Activated naive CD4-positive, alpha-beta T cell (primary cell): ENCODE measurements at places on chromosomes 6 and 20.

GRCh38 chr20:32130965-32131364 is 21.5 kb downstream of the TM9SF4 start:
- DNase-seq = no peak

DNA sequence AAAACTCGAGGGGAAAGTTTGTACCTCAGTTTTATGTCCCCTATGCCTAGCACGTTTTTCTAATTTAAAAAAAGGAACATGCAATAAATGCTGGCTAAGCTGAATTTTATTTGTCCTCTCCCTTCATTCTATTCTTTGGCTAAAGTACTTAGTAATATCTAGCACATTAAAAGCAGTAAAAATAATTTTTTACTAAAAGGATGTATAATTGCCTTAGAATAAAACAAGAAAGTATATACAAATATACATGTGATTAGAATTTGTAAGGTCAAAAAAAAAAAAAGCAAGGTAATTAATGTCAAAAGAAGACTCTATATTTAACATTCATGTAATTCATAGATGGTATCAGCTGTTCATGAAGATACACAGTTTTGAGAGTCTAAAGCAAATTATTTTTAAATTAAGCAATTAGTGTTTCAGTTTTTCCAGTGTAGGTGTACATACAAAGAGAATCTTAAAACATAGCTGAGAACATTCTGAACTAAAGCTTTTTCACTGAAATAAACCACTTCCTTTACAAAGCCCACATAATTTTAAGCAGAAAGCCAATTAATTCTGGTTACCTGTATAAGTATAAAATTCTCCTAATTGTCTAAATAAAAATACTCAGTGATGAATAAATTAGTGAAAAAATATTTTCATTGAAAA is 32.4 kb downstream of the HBS1L start:
- DNase-seq = no peak

DNA sequence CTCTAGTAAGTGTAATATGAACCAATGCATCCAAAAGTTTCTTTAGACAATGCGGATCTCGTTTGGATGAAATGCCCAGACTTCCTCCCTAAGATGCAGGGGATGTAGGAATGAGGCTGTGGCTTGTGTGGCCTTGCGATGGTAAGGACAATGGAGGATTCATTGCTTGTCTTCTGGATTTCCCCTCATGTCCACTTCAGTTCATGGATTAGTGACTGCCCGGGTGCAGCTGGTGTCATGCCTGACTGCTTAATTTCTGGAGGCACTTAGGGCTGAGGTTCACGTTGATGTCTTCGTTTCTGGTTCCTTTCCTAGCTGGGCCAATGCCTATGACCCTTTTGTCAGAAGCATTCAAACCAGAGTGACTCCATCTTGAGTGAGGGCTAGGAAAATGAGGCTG is 93.8 kb downstream of the SCP2D1 start:
- DNase-seq = no peak

GRCh38 chr20:8368670-8369069 is 236.6 kb downstream of the PLCB1 start:
- DNase-seq = no peak

- DNase-seq = no peak
These were observed 593.3 kb upstream of the HS3ST5 start for GRCh38 chr6:114936080-114936479.

GRCh38 chr6:20474874-20475542 is 59.2 kb upstream of the CDKAL1 start:
- DNase-seq = no peak

DNA sequence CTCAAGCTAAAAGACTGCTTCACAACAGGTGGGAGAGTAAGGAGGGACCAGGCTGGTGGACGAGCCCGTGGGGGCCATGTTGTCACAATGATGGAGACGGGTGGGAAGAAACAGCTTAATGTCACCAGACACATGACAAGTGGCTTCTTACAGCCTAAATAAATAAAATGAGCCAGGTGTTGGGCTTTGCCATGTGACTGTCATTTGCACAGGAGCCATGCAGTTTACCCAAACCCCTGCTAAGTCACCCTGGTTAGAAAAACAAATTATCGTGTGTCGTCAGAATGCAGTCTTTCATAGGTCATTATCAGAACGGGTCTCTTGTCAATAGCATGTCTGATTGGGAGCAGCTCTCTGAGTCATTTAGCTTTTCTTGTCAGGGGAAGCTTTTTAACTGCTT is 18.5 kb downstream of the BTBD3 start:
- DNase-seq = no peak

DNA sequence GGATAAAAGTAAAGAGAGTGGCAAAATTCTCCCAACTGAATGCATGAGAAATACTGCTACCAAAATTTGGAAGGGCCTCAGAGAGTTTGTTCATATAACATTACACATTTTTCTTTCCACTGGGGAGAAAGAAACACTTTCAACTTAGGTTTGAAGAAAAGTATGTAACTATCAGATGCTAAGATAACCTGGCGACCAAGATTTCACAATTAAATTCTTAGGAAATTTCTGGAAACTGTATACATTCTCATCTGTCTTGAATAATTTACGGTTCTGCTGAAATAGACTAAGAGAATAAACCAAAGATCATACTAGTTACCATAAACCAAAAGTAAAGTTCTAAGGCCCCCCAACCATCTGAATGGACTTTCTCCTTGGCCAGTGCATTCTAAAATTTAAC is 413.0 kb upstream of the RUNX2 start:
- DNase-seq = no peak

- DNase-seq = no peak
These were observed 395.7 kb downstream of the ZFAND3 start for GRCh38 chr6:38215225-38215624.

- no peak for DNase-seq
These were observed 142.0 kb downstream of the RNASET2 start for GRCh38 chr6:166814390-166814789.

DNA sequence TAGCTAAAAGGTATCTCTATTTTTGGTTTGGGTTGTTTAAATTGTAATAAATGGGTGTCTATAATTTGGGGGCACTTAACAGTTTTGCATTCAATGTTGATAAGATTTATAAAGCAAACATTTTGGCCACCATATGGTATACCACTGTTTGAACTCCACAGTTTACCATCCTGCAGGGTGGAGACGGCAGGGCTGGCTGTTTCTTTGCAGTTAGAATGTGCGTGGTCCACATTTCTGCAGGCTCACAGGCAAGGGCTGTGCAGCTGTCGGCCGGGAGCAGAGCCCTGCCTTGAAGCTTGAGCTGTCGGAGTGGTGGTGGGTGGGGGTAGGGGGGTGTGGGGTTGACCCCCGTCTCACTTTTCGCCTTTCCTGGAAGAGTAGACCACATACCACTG is 135.9 kb downstream of the CDH4 start:
- no peak for DNase-seq

GRCh38 chr20:35774391-35774790 is 2.6 kb downstream of the PHF20 start:
- no peak for DNase-seq

- DNase-seq = peak; percentile 6
These were observed 11.9 kb downstream of the SLX4IP start for GRCh38 chr20:10447028-10447427.

- no peak for DNase-seq
These were observed 75.6 kb downstream of the PRND start for GRCh38 chr20:4797275-4797674.

DNA sequence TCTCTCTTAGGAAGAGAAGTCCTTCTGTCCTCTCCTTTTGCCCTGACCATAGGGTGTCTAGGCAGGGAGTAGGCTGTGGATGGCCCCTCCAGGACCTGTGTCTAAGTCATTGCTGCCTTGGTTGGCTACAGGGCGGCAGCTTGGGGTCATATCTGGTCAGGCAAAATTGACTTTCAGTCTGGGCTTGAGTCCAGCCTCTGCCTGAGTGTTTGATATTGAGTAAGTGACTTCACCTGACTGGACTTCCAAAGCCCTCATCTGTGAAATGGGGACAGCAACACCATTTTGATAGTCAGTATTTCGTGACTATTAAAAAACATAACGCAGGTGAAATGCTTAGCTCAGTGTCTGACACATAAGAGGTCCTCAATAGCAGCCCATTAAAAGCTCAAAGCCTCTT is 4.6 kb downstream of the TGM3 start:
- no peak for DNase-seq

DNA sequence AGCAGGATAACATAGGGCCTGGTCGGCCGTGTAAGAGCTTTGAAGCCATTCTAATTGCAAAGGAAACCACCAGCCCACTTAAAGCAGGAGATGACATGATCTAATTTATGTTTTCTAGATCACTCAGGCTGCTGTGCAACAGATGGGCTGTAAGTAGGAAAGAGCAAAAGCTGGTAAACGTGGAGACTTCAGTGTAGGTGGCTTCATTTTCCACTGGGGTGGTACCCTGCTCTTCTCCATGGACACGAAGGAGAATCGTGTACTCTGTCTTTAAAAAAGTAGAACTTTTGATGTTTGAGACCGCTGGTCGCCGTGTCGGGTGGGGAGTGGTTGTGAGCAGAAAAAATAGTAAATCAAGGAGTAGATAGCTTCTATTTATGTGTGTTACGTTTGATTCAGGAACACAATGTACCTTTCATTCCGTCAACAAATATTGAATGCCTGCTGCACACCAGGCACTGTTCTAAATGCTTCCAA is 6.4 kb downstream of the CASS4 start:
- DNase-seq = no peak

DNA sequence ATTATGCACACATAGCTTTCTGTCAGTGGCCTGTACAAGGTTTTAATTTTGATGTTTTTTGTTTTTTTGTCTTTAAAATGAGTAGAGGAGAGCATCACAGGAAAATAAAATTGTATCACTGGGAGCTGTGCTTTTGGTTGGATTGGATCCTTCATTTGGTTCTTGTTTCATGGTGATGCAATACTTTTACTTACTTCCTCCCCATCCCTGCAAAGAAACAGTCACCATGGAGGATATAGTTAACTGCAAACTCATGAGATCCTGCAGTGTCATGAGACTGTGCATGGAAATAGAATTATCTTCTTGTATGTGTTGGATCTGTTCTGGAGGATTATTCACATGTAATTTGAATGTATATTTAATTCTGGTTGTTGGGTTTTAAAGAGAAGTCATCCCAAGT is 122.3 kb downstream of the JARID2 start:
- DNase-seq = no peak

DNA sequence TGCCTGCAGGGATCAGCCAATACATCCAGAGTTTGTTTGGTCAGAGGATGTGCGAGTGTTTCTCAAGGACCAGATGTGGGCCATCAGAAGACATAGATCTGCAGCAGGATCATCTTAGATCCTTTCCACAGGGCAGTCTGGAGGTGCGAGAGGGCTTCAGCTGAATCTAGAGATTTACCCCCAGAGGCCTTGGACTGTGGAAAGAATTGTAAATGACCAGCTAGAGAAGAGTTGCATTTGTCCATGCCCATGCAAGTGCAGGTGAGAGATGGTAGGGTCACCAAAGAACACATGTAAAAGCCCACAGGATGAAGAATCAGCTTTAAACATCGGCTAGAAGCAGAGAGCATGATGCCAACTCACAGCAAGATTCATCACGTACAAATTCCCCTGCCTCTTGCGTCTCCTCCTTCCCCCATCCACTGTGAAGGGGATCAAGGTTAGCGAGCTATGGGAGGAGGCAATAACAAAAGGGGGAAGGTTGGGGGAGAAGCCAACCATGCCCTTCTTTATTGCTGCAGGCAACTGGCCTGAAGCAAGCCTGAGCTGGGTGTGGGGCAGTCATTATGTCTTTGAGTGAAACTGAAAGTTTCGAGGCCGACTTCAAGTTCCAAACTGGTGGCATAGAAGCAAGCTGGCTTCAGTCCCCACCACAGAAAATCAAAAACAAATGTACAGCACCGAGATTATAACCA is 83.5 kb downstream of the SCML4 start:
- no peak for DNase-seq

DNA sequence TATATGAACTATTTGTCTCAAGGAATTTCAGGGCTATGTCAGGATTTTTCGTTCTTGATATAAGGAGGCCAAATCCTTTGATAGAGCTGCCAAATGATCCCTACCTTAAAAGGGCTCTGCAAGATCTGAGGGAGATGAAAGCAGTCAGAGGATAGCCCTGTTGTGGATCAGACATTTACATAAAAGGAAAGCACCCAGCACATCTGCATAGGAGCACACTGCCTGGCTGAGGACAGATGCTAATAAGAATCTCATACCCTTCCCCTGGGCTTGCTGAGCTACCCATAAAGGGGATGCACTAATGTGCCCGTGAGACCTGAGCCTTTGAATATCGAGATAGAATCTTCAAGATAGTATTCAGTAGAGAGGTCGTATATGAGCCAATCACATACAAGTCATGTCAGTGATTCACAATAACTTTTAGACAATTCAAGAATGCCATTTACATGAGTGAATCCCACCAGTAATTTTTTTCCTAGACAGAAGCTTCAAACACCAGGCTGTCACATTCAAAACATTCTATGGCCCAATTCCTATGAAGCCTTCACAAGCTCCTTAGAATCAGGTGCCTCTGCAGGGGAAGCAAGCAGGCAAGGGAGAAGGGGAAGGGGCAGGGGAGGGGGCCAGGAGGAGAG is 71.1 kb downstream of the STMND1 start:
- no peak for DNase-seq

DNA sequence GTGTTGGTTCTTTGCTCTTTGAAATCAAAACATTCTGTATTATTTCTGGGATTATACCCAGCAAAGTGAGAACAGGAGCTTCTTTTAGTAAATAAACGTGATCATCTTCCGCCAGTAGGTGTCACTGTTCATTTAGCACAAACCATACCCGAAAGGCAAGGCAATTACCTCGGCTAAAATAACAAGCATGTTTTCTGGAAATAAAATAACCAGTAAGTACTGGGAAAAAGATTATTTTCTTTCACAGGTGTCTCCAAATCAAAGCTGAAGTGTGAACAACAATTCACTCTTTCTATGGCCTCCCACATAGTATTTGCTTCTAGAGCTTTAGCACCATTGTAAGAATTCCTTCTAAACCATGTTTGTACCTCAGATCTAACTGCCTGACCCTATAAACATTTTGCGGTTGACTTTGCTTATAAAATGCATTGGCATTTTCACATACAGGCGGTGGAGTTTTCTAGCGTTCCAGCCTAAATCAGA is 144.6 kb upstream of the AGPAT4 start:
- no peak for DNase-seq

GRCh38 chr6:13474787-13475186 is 12.6 kb downstream of the GFOD1 start:
- DNase-seq = no peak

DNA sequence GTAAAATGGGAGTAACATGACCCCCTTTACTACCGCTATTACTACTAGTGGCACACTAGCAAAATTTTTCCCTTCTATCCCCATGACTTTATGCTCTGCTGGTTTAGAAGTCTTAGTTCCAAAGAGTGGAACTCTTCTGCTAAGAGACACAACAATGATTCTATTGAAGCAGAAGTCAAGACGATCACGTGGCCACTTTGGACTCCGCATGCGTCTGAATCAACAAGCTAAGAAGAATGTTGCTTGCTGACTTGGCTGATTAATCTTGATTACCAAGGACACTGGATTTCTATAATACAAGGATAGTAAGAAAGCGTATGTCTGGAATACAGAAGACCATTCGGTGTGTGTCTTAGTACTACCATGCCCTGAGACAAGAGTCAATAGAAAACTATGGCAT is 244.7 kb upstream of the BTBD3 start:
- DNase-seq = no peak

DNA sequence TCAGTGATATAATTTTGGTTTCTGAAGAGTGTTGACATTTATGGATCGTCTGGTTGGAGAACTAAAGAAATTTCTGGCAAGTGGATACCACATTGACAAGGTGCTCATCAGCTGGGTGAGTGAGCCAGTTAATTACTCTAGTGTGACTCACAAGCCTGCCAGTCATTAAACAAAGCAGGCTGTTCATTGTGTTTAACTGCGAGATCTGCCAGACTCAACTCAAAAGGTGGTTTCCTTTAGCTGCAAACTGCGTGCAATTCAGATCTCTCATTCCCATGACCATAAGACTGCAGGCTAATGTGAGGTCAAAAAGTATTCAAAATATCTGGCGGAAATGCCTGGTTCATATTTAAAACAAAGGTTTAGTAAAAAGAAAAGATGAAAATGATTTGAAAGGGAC is 32.5 kb upstream of the IYD start:
- no peak for DNase-seq
